Left forelimb (tissue), 1 donor: ENCODE measurements at places on chromosomes 12 and 14.

DNA sequence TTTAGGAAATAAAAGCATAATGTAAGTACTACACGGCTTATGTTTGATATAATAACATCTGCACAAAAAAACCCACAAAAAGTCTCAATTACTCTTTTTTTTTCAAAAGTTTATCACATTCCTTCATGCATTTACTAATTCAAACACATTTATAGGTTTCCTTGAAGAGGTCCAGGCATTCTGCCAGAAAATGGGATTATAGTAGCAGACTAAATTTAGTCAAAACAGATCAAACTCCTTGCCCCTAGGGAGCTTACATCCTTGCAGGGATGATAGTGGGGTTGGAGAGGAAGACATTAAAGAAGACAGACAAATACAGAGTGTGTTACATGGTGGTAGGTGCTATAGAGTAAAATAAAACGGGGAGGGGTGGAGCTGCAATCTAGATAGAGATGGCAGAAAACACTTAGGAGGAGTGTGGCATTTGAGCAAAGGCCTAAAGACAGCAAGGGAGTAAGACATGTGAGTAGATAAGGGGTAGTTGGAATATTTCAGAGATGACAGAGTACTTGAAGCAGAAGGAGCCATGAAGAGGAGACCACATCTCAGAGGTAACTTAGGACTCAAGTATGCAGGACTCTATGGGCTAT is 266.9 kb downstream of the PPFIA2 start:
- no peak for DNase-seq

- DNase-seq, result no peak
These were observed 179.1 kb downstream of the KCNA5 start for GRCh38 chr12:5222729-5223128.

DNA sequence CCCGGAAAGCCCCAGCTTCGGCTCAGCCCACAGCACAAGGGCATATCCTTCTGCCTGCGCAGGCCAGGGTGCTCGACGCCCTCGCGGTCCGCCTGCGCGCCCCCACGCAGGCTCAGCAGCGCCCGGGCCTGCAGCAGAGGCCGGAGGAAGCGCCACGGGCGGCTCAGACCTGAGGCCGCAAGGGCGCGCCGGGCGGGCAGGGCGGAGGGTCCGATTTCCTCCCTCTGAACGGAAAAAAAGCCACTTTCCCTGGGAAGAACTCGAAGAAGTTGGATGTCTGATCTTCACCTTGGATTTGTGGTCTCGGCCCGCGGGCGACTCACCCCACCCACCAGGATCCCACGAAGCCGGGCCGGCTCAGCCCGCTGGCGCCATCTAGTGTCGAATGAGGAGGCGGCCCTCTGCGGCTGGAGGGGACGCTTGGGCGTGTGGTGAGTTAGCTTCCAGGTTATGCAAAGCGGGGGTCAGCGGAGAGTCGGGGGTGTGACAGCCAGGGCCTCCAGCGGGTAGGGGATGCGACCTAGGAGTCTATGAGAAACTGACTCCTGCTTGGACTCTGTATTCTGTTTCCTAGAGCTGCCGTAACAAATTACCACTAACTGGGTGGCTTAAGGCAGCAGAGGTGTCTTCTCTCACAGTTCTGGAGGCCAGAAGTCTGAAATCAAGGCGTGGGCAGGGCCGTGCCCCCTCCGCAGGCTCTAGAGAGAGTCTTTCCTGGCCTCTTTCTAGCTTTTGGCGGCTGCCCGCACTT is 40.0 kb upstream of the SRSF5 start:
- DNase-seq, result peak; percentile 91

- DNase-seq, result no peak
These were observed 488.5 kb upstream of the MGAT4C start for GRCh38 chr12:86744547-86745212.

- DNase-seq, result no peak
These were observed 1395.1 kb downstream of the LRFN5 start for GRCh38 chr14:43001731-43002130.

GRCh38 chr12:61863811-61864210 is 396.4 kb upstream of the USP15 start:
- no peak for DNase-seq

- DNase-seq, result no peak
These were observed 54.2 kb downstream of the PTPRQ start for GRCh38 chr12:80498059-80498728.
